ENCODE measurements at places on chromosomes 7 and 10.

DNA sequence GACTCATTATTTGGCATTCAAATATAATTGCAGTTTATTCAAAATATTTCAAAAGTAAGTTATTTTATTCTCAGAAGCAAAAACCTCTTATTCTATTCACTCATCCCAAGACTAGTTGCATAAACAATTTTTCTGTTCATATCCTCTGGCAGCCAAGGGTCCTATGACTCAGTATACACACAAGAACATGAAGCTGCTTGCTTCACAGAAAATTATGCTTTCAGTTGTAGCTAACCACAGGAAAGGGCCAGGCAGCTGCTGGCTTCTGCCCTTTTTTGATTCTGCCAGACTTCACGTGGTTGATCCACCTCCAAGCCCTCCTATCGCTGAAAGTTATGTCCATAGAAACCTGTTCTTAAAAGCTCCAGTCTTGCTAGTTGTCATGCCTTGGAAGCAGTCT is 108.8 kb downstream of the ABCA13 start:
- no peak for DNase-seq

DNA sequence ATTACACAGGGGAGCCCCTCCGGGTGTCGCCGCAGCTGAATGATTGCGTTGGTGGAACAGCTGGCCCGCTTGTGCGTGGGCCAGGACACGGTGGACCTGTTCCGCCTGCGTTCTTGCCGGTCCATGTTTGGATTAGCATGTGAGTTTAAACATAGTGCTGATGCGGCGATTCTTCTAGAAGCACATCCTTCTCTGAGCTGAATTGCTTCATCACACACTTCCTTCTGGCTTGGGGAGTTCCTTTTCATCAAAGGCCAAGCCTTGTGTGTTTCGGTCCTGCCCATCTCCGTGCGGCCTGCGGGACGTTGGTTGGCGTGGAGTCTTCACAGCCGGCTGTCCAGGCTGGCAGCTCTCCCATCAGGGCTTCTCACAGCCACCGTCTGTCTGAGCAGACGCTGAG is 45.5 kb upstream of the SLC29A4 start:
- DNase-seq, result peak; percentile 60

DNA sequence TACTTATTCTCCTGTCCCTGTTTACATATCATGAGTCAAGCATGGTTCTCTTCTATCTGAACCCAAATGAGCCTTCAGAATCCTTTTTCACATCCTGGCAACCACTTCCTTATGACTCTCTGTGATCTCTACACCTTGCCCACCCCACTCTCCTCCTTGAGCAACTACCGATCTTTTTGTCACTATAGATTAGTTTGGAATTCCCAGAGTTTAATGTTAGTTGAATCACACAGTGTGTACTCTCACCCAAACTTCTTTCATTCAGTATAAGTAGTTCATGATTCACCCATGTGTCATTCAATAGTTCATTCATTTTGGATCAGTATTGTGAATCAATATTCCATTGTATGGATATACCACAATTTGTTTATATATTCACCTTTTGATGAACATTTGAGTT is 55.3 kb downstream of the TFAM start:
- DNase-seq, result no peak

GRCh38 chr7:44754802-44755697 is 6.4 kb downstream of the ZMIZ2 start:
- no peak for DNase-seq

- DNase-seq, result no peak
Measured at GRCh38 chr7:133431134-133431724, 178.4 kb downstream of the EXOC4 start.

- DNase-seq, result no peak
Measured at GRCh38 chr10:100751211-100751933, 6.0 kb downstream of the PAX2 start.

GRCh38 chr10:3805791-3806461 is 20.9 kb upstream of the KLF6 start:
- no peak for DNase-seq

- DNase-seq, result no peak
Measured at GRCh38 chr7:92768501-92769393, 67.6 kb downstream of the CDK6 start.

DNA sequence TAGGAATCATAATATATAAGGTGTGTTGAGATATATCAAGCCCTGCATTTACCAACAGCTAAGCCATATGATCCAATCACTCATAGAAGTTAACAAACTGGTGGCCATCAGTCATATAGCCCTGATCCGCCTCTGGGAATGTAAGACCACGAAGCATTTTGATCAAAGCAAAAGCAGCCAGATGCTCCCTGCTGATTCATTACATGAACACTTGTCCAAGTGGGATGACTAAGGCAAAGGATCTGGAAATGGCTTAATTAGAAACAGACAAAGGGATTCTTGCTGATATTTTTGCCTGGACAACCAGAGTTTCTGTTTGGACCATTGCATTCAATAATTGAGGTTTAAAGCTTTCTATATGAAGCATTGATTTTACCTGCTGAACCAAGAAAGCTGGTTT is 535.5 kb downstream of the GPAM start:
- no peak for DNase-seq

GRCh38 chr10:7933262-7933661 is 115.0 kb downstream of the TAF3 start:
- no peak for DNase-seq

- DNase-seq, result no peak
Measured at GRCh38 chr10:86592413-86592812, 61.9 kb upstream of the OPN4 start.

- no peak for DNase-seq
Measured at GRCh38 chr10:106720683-106721082, 443.8 kb downstream of the SORCS1 start.

DNA sequence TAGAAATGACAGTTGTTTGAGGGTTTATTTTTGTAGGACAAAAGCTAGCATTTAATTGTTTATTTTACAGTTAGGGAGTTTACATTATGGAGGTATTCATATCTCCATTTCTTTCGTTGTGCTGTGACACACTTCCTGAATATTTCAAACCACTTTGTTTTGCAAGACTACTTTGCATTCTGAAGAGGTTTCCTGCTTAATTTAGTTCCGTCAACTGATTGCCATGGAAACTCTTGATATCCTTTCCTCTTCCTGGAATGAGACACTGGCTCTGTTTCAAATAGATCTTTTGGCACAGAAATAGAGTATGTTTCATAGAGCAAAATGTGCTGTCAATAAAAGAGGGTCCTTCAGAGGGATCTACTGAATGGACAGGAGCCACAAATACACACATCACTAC is 159.5 kb upstream of the AGR3 start:
- DNase-seq, result peak; percentile 5

- no peak for DNase-seq
Measured at GRCh38 chr7:142553216-142553615, 196.1 kb upstream of the PRSS1 start.

Measured in frontal cortex (tissue), 4 donors.